ENCODE measurements at places on chromosomes 6 and 20.

- DNase-seq, result no peak
These were observed 33.3 kb downstream of the SLX4IP start for GRCh38 chr20:10468340-10468845.

GRCh38 chr20:9506964-9507369 lies 7.4 kb upstream of the LAMP5 start:
- no peak for DNase-seq

DNA sequence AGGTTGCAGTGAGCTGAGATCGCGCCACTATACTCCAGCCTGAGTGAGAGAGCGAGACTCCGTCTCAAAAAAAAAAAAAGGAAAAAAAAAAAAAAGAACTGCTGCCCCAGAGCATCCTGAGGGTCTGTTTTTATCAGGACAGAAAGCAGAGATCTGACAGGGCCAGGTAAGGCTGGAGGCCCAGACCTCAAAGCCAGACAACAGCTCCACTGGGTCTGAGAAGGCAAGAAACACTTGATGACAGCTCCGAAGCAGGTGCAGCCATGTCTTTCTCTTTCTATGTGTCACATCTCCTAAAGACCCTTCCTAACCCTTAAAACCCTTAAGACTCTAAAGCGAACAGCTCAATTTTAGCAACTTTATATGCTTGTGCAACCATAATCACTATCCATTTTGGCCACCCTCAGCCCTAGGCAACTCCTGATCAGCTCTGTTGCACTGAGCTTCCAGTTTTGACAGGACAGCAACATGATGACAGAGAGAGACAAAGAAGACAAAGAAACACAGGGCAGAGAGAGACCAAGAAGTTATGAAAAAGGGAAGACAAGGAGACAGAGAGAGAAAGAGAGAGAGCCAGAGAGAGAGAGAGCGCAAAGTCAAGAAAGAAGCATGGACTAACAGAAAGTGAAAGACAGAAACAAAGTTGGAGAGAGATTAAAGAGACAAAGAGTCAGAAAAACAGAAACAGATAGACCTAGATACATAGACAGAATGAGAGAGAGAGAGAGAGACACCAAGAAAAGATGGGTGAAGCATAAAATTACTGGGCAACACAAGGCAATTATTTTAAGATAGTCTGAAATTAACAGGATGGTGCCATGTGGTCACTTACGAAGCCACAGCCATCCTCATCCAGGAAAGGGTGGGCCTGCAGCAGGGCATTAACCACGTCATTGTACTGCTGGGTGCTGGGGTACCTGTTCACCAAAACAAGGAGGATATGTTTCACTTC lies 39.2 kb downstream of the SAMD3 start:
- peak; percentile 11 for DNase-seq

DNA sequence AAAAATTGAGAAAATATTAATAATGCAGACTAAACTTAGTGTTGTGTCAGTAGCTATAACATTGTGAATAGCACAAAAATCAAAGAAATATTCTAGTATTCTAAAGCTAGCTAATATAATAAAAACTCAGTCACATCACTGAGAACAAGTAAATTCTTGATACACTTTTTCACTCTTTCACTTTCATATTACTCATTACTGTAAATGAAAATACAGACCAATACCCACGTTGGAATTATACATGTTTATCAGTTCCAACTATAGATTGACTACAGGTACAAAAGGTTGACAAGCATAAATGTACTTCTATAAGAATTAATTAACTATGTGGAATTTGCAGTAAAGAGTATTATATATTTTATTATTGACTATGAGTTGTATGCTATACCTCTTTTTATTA lies 1043.4 kb upstream of the FLRT3 start:
- DNase-seq, result no peak

GRCh38 chr6:35273822-35274559 lies 14.5 kb downstream of the ZNF76 start:
- DNase-seq, result no peak

- DNase-seq, result no peak
These were observed 168.0 kb downstream of the CDK19 start for GRCh38 chr6:110646951-110647910.

GRCh38 chr6:36885461-36886401 lies at the start of gene C6orf89:
TSS of gene C6orf89 (plus strand) at chr6:36885952. CDS start at chr6:36899445, 13,493 bp downstream.
- DNase-seq, result peak; percentile 97
